Dermis blood vessel endothelial cell (primary cell): ENCODE measurements at places on chromosomes 13 and 19. TPM values are rescaled to one million over a fixed set of nuclear protein-coding genes. Genes with fewer than 3 reads are reported as not detected.

RUBCNL gene
- total RNA-seq, result under 0.01 and 0.05 TPM in 2 replicates

DNA sequence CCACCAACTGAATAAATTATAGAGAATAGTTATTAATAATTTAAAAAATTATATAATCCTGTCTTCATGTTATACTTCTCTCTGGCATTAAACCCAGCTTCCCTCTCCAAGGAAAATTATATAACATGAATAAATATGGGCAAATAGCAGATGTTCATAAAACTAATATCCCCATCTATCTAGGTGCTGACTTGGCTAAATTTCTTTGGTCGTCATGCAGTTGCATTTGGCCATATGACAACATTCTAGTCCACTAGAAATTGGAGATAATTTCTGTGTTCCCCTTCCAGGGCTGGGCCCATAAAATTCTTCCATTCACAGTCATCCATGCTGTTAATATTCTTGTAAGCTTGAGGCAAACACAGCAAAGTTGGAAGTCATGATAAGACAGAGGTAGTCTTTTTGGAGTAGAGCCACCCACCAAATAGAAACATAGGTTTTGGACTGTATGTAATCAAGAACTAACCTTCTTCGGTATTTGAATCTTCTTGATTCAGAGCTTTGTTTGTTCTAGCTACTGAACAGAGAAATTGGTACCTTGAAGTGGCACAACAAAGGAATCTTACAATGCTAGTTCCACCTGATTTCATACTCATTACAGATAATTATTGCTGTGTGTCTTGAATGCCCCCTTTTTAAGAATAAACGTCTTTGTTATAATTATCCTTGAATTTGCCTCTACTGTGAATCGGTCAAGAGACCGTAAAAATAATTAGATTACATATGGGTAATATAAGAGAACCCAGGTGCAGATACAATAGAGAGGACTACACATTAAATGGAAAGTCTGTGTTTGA is 678.5 kb upstream of the PCDH20 start:
- no peak for DNase-seq

F10 gene
- not detected in 2 replicates for total RNA-seq

DNA sequence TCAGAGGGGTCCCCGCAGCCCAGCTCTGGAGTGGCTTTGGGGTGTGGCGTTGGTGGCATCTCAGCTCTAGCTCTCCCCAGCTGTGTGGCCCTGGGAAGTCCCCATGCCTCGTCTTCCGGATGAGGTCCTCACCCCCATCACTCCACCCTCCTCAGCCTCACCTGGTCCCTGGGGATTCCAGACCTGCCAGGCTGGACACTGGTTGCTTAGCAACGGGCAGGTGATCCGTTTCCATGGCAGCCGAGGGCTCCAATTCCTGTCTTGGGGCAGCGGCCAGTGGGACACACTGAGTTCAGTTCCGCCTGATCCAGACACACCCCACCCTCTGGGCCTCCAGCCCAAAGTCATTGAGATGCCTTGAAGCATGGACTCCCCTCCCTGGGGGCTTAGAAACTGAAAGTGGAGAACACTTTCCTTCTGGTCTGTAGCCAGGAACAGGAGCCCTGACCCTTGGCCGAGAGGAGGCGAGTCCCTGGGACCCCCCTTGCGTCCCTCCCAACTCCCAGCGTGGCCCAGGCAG is 7.7 kb upstream of the MISP start:
- no peak for DNase-seq

- no peak for DNase-seq
Observed at GRCh38 chr19:54541712-54542111, 31.9 kb upstream of the LILRA2 start.

ZNF471 gene
- 2.4 and 3.2 TPM in 2 replicates for total RNA-seq
